ENCODE measurements at places on chromosomes 2 and 18.
A peak's percentile ranks its signal among the peaks of the same experiment; 100 is the strongest.

DNA sequence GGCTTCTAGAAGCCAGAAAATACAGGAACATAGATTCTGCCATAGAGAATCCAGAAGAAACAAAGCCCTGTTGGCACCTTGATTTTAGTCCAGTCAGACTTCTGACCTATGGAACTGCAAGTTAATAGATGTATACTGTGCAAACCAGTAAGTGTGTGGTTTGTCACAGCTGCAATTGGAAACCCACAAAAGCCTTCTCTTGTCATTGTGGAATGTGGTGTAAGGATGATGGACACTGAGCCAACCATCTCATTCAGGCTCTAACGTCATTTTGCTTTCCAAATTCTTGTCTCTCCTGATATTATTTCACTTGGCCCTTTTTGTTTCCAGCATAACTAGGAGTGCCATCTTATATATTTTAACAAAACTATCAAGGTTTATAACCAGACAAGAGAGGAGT, 369.5 kb upstream of the SMIM21 start:
- DNase-seq = no peak

- no peak for DNase-seq
Observed at GRCh38 chr2:61998426-61998825, 93.0 kb downstream of the COMMD1 start.

GRCh38 chr2:69733342-69734034, 8.4 kb upstream of the ANXA4 start:
- no peak for DNase-seq

- no peak for DNase-seq
Observed at GRCh38 chr2:240136671-240137292, 677 bp upstream of the COPS9 start.

- DNase-seq = no peak
Observed at GRCh38 chr2:197145471-197146056, 165.0 kb downstream of the ANKRD44 start.

GRCh38 chr2:132911726-132912724, 242.0 kb upstream of the LYPD1 start:
- no peak for DNase-seq

- no peak for DNase-seq
Observed at GRCh38 chr2:65939687-65940086, 495.2 kb upstream of the MEIS1 start.

GRCh38 chr2:127049927-127050802, 56.8 kb downstream of the BIN1 start:
- peak; percentile 67 for DNase-seq

- DNase-seq = no peak
Observed at GRCh38 chr2:191250986-191251385, 5.8 kb downstream of the MYO1B start.

- DNase-seq = no peak
Observed at GRCh38 chr18:35241448-35241804, 592 bp downstream of the ZNF397 start.

DNA sequence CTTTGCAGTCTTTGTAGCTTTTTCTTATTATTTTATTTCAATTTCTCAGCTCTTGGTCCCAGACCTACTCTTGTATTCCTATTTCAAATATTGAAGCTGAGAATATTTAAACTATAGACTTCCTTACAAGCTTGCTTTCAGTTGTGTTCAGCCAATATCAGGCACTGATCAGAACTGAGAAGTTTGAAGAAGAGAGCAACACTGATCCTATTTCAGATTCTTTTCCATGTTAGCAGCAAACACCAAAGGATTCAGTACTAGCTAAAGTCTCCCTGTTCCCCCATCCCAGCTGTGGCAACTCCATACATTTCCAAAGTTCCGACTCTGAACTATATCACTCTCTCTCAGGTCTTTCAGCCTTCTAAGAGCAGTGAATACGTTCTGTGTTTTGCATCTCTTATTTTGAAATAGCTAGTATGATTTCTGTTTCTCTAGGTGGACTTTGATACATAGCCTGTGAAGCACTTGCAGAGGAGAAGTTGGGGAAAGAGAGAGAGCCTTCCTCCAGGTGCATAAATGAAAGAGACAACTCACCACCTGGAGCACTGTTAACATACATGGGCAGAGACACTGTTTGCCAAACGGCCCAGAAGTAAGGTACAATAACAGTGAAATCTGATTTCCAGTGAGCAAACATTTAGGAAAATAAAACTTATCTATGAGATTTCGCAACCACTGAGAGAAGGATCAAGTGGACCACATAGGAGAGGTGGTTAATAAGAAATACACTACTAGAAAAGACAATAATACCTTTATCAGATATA, 135.0 kb upstream of the ZNF804A start:
- no peak for DNase-seq

- no peak for DNase-seq
Observed at GRCh38 chr2:106065268-106065982, 128.7 kb downstream of the UXS1 start.

- no peak for DNase-seq
Observed at GRCh38 chr2:169823996-169824372, 721 bp downstream of the METTL5 start.

GRCh38 chr2:49901202-49902065, 747.1 kb upstream of the FSHR start:
- no peak for DNase-seq

GRCh38 chr18:77148289-77148688, 15.7 kb upstream of the MBP start:
- DNase-seq = no peak

DNA sequence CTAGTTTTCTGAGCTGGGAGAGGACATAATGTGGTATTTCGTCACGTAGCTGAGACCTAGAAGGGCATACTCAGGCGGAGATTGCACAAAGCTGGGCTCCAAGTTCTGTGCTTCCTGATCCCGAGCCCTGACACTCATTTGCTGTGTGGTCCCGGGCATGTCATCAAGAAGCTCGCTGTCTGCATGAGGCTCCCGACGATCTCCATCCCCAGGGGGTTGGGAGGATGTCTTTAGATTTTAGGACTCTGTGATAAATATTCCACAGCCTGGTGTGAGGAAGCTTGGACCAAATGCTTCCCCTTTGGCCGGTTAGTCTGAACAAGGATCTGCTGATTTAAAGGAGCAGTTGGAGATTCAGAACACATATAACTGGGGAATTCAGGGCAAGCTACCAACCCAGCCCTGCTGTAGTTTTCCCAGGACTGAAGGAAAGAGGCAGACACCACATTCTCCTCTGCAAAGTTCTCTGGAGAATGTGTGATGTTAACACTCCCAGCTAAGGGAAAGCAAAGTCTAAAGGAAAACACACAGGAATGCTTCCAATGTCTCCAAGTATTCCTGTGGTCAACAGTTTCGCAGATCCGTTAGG, 2.3 kb downstream of the KCNE4 start:
- DNase-seq = no peak

- DNase-seq = no peak
Observed at GRCh38 chr2:230085201-230085600, 16.5 kb upstream of the SLC16A14 start.

GRCh38 chr2:57376985-57377384, 669.6 kb upstream of the VRK2 start:
- no peak for DNase-seq

DNA sequence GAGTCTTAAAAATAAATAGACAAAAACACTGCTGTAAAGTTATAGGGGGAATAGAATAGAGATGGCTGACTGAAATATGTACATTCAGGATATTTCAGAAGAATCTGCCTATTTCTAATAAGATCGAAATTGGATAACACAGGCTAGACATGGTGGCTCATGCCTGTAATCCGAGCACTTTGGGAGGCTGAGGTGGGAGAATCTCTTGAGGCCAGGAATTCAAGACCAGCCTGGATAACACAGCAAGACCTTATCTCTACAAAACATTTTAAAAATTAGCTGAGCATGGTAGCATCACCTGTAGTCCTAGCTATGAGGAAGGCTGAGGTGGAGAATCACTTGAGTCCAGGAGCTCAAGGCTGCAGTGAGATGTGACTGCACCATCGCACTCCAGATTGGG, 146.6 kb upstream of the CCDC150 start:
- DNase-seq = no peak

DNA sequence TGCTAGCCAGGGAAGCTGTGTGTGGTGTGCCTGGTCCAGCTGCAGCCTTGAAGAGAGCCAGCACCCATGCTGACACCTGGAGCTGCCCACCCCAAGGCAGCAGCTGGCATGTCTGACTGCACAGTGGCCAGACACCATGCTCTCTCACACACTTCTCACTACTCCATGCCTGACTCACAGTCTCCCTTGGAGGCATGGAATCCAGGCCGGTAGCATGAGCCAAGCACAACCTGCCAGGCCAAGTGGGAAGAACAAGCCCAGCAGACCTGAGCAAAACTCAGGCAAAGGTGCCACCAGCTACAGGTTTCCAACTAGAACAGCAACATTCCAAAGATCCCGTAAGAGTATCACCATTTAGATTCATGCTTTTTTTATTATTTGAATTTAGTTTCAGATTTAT, 625.3 kb upstream of the LRRTM4 start:
- no peak for DNase-seq

GRCh38 chr2:156436497-156437085, 412 bp downstream of the GPD2 start:
- DNase-seq = no peak

DNA sequence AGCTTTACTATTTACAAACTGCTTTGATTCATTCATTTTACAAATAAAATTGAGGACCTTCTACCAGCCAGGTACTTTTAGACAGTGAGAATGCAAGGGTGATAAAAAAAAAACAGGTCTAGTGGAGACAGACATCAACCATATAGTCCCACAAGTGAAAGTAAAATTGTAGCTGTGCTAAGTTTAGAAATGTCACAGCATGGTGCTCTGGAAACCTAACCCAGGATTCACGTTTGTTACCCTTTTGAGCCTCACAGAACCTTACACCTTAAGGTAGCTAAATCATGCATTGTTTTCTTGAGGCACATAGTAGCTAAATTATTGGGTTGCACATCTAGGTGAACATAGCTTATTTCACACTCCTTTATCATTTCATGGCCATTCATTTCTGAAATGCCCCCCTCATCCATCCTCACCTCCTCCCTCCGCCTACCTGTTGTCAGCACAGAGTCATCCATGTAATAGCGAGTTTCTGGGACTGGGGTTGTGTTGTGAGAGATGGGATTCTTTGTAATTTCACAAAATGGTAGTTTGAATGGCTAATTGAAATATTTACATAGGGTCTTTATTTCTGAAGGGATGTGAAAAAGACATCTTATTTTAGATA, 7.1 kb downstream of the MTA3 start:
- no peak for DNase-seq

- no peak for DNase-seq
Observed at GRCh38 chr2:138365581-138365980, 136.0 kb upstream of the SPOPL start.

DNA sequence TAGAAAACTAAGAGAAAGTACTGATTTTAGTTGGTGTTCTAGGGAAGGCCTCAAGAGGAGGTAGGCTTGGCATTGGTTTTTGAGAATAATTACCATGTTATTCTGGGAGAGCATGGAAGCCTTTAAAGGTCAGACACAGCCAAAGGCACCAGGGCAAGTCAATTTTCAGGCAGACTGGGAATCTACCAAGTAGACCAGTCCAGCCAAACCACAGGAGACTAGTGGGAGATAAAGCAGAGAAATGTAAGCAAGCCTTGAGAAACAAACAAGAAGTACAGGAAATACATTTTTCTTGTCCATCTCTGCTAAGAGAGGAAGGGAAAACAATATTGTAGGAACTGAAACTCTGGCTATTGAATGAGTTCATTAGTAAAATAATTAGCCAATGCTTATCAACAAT, 5.5 kb upstream of the CCDC68 start:
- no peak for DNase-seq

- no peak for DNase-seq
Observed at GRCh38 chr2:72539071-72539552, 286.7 kb downstream of the EXOC6B start.

GRCh38 chr18:57900906-57901435, 97.9 kb upstream of the ATP8B1 start:
- DNase-seq = no peak

- no peak for DNase-seq
Observed at GRCh38 chr2:188676010-188676400, 298.2 kb upstream of the COL3A1 start.

DNA sequence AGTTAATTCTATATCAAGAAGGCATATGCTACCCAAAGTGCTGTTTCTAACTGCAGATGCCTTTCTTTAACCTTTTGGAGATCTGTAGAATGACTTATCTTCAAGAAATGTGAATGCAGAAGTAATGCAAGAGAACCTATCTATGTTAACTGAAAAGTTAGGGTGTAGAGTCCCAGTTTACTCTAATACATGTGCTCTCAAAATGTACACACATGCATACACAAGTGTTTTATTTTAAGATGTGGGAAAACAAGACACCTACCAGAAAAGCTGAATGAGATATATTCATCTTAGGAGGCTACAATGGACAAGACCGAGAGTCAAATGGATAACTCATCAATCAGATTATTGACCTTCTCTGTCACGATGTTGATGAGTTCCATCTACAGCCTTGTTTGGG, 80.9 kb downstream of the CDCA7 start:
- no peak for DNase-seq

- no peak for DNase-seq
Observed at GRCh38 chr18:35803551-35803950, 168.9 kb upstream of the RMP24 start.

DNA sequence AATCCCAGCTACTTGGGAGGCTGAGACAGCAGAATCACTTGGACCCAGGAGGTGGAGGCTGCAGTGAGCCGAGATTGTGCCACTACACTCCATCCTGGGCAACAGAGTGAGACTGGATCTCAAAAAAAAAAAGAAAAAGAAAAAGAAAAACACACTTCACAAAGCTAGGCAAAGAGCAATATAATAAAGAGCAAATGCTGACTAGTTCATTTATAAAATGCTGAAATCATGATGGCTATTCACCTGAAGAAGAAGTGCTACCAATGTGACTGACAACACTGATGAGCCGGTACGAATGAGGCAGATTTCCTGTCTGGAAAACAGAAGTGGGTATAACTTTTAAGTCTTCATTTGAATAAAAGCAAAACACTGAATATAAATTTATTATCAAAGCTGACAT, 37.9 kb downstream of the VIL1 start:
- DNase-seq = no peak

DNA sequence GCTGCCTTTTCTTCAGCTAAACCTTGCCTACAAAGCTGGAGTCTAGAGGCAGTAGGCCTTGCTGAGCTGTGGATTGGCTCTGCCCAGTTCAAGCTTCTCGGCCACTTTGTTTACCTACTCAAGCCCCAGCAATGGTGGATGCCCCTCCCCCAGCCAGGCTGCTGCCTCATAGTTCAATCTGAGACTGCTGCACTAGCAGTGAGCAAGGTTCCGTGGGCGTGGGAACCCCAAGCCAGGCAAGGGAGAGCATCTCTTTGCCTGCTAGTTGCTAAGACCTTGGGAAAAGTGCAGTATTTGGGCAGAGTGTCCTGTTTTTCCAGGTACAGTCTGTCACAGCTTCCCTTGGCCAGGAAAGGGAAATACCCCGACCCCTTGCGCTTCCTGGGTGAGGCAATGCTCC, 68.9 kb downstream of the VAPA start:
- DNase-seq = no peak

All from stimulated activated CD4-positive, alpha-beta T cell treated with anti-CD3 and anti-CD28 coated beads, Interleukin-1b, Interleukin-23, amount 100 ng/mL, for 4 hours (primary cell).